Bronchial epithelial cell (primary cell): ENCODE measurements at places on chromosomes 2 and 18. TPM values are rescaled to one million over a fixed set of nuclear protein-coding genes. Genes with fewer than 3 reads are reported as not detected.

GRCh38 chr2:80303909-80304837 lies at the start of gene LRRTM1:
LRRTM1 (minus strand) TSS chr2:80304752; CDS start chr2:80303819, 933 bp downstream.
- no peak for DNase-seq

DNA sequence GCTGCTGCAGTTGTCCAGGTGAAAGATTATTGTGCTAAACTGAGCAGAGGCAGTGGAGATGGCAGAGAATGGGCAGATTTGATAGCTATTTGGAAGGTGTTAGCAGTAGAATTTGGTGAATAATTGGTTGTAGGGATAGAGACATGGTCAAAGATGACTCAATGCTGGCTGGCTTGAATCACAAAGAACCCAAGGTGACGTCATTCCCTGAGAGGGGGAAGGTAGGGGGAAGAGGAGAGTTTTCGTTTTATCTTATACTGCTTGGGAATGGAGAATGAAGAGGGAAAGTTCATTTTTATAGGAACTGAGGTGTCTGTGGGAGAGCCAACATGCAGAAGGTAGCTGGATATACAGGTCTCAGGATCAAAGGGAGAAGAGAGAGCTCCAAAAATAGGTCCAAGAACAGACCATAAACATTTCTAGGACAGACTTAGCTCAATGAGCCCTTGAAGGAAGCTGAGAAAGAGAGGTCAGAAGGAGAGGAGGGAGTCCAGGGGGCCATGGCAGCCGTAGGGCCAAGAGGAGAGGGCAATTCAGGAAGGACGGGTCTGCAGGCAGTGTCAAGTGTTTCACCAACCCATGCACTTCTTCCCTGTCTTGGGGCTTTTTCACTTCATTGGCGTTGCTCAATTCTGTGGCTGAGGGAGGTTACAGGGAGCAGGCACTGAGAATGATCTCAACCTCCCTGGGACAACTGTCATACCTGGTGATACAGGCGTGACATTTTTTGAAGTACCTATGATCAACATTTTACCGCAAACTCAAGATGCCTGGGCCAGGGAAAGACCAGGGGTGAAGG lies 281.3 kb downstream of the TDRD15 start:
- peak; percentile 8 for DNase-seq

GRCh38 chr2:85394261-85394681 lies 15.9 kb downstream of the CAPG start:
- no peak for DNase-seq

DNA sequence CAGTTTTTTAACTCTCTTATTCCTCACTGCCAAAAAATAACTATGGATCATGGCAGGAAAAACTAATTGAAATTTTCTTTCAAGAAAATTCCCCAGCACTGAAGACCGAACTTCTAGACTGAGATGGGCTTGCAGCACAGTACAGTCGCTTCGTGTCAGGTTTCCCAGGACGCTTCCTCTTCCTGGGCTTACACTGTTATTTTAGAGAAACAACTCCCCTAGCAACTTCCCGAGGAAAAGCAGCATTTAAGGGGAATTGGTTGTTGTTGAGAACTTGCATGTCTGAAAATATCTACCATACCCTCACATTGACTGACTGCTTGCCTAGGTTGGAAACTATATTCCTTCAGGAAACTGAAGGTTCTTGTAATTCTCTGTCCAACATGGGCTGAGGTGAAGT lies 95.8 kb downstream of the NOL10 start:
- DNase-seq: no peak

- DNase-seq: no peak
These were observed 459.4 kb downstream of the EPHA4 start for GRCh38 chr2:221112744-221113143.

DNA sequence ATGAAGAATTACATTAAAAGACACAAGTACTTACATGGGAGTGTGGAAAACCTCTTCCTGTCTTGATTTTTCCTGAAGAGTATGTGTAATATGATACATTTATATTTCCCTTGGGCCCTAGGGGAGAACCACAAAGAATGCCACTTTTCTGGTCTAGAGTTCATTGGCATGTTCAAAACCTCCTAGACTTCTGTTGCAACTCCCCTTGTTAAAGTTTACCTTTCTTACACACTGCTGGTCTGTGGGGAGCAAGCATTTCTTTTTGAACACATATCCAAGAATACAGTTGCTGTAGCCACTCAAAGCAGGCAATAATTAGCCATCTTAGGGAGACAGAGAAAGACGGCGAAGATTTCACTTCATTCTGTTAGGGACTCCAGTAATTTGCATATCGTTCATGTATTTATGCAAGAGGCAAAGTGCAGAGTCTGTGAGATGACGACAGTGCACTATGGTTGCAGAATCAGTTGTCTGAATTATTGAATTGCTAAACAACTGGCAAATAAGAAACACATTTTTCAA lies 103.5 kb downstream of the NOL4 start:
- DNase-seq: peak; percentile 88

- DNase-seq: peak; percentile 59
These were observed 425.3 kb downstream of the MBD2 start for GRCh38 chr18:53799134-53799533.

GPATCH11 gene
- total RNA-seq: 3.7 and 3.8 TPM in 2 replicates

CDCA7 gene
- 1.4 and 2.4 TPM in 2 replicates for total RNA-seq

PARD6G gene
- total RNA-seq: 12.4 and 13.2 TPM in 2 replicates

SNTG2 gene
- not detected in 2 replicates for total RNA-seq
